ENCODE measurements at places on chromosomes 7 and 10.

DNA sequence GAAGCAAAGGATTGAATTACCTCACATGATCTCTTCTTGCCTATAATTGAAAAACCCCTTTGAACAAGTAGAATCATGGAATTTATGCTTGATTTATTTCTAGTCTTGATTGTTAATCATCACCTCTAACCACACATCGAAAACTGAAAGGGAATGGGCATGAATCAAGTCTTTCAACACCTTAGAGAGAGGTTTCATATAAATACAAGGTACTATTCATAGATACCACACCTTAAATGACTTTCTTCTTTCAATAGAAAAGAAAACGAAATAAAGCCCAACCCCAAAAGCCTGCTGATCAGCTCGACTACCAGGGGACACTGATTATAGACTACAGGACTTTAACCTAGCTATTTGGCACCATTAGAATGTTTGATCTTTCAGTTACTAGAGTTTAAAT is 128.6 kb upstream of the PTPRZ1 start:
- DNase-seq = no peak

DNA sequence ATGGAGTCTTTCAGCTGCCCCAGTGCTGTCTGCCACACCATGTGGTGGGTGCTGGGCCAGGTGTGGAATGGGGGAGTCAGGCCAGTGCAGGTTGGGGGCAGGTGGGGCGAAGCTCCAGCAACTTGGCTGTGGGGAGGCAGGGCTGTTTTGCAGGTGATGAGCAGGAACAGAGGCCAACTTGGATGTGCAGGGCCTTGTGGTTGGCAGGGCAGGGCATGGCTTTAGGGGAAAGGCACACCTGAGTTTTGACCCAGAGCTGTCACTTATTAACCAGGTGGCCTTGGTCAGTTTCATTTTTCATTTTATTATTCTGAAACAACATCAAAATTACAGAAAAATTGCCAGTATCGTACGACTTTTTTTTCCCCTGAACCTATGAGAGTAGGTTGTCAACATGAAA is 1.1 kb upstream of the SFTPA2 start:
- DNase-seq = no peak

- no peak for DNase-seq
These were observed 235.1 kb upstream of the CACNA2D1 start for GRCh38 chr7:82678716-82679115.

- DNase-seq = no peak
These were observed 213.4 kb downstream of the KCNMA1 start for GRCh38 chr10:77424257-77424656.

- DNase-seq = no peak
These were observed 80.3 kb downstream of the KAT6B start for GRCh38 chr10:74906611-74907198.

GRCh38 chr10:77207828-77208185 is 429.8 kb downstream of the KCNMA1 start:
- DNase-seq = no peak

GRCh38 chr10:18100669-18101068 is 39.6 kb upstream of the CACNB2 start:
- DNase-seq = no peak
